ENCODE measurements at places on chromosomes 13 and 19.

DNA sequence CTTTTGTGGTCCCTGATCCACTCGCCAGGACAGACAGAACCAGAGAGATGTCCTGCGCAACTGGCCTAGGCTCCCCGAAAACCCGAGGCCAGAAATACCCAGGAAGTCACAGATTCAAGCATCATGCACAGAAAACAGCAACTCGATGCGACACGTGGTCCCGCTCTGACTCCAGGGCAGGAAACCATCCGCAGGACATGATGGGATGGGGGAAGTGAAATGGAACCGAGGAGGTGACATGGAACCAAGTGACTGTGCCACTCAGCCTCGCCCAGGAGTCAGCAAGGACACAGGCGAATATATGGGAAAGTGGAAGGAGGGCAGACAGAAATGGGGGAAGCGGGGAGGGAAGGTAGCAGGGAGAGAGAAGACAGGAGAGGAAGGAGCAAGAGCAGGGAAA is 1.1 kb downstream of the ZSCAN18 start:
- ATAC-seq = no peak

DNA sequence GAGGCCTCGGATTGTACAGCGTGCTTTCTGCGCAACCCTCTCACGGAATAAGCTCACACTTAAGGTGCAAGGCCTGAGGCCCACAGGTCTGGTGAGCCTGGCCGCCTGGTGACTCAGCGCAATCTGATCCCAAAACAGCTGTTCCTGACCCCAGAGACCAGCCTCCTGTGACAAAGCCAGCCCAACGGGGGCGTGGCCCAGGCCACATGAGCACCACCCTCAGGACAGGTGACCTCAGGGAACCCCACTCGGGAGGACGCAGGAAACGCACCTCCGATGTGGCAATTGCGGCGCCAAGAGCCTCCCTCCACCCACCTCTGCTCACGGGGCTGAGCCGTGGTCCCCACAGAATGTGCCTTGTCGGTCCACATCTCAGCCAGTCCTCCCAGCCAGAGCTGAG is 26.4 kb downstream of the GRTP1 start:
- ATAC-seq = no peak

- ATAC-seq = no peak
These were observed 256.3 kb upstream of the RFC3 start for GRCh38 chr13:33561627-33562026.

DNA sequence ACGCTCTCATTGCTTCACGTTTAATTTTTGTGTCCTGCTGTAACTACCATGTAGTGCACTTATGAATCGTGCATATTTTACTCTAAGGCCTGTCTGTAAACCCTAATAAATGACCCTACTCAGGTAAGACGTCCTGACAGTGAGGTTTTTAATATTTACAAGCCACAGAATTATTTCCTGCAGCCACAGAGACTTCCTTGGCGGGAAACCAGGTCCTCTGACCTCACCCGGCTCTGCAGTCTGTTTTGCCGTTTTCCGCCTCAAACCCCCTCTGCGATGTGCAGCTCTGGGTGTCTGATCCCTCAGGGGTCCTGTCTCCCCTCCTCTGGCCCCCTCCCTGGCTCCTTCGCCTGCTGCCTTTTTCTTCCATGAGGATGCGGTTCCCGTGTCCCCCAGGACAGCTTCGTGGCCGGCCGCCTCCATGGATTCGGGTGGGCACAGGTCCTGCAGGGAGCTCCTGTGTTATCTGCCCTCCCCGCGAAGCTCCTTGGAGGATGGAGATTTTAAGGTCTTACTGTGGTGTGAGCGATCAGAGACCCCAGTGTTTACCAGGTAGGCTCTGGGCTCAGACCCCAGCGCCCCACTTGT is 66.3 kb downstream of the MCF2L start:
- no peak for ATAC-seq

- ATAC-seq = no peak
These were observed 366.2 kb downstream of the DNAJC15 start for GRCh38 chr13:43389573-43389972.

GRCh38 chr19:30160426-30160825 is 211.8 kb upstream of the ZNF536 start:
- ATAC-seq = no peak

GRCh38 chr19:55216461-55217198 is 7.3 kb upstream of the PTPRH start:
- ATAC-seq = no peak

- ATAC-seq = peak; percentile 61
These were observed at the start of gene RASGRP4 for GRCh38 chr19:38425810-38426466. Gene RASGRP4, minus strand, starts transcription at chr19:38426219. Its CDS starts 128 bp downstream, at chr19:38426091.

DNA sequence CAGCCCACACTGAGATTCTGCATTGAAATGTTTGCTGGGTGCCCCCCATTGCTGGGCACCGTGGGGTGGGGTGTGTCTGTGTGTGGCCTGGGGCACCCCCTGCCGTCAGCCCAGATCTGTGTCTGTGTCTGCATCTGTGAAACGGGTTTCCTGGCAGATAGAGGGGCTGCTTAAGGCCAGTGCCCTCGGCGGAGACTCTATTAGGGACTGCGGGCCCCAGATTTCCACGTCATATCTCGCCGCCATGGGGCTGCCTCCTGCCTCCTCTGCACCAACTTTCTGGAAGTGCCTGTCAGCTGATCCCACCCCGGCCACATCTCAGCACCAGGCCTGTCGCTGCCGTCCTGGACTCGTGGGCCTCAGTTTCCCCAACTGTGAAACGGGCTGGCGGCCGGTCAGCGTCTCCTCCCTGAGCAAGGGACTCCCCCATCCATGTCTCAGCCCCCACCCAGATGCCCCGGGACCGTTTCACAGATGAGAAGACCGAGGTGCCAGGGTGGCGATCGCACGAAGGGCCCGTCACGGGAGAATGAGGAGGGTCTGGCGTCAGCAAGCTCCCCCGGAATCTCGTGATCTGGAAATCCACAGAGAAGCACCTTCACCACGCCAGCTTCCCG is 21.4 kb downstream of the ARID3A start:
- ATAC-seq = peak; percentile 38

DNA sequence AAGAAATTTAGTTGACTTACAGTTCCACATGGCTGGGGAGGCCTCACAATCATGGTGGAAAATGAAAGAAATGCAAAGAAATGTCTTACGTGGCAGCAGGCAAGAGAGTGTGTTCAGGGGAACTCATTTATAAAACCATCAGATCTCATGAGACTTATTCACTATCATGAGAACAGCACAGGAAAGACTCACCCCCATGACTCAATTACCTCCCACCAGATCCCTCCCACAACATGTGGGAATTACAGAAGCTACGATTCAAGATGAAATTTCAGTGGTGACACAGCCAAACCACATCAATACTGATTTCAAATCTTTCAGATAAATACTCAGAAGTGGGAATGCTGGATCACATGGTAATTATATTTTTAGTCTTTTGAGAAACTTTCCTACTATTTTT is 1357.9 kb downstream of the SLITRK5 start:
- no peak for ATAC-seq

GRCh38 chr19:10884274-10884673 is 12.9 kb downstream of the CARM1 start:
- ATAC-seq = no peak

GRCh38 chr19:4567584-4568071 is 8.1 kb upstream of the SEMA6B start:
- peak; percentile 56 for ATAC-seq

GRCh38 chr13:69389899-69390298 is 717.7 kb upstream of the ATXN8OS start:
- no peak for ATAC-seq

DNA sequence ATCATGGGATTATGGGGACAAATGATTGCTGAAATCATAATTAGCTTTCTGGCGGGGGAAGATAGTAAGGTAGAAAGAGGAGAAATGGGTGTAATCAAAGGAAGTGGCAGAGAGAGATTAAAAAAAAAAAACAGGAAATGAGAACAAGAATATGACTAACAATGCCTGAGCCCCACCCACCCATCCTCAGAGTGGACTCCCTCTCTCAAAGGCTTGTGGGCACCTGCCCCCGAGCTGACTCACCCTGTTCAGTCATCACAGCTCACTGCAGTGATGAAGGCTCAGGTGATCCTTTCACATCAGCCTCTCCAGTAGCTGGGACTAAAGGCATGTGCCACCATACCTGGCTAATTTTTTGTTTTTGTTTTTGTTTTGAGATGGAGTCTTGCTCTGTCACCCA is 26.4 kb upstream of the TPT1 start:
- peak; percentile 100 for ATAC-seq

DNA sequence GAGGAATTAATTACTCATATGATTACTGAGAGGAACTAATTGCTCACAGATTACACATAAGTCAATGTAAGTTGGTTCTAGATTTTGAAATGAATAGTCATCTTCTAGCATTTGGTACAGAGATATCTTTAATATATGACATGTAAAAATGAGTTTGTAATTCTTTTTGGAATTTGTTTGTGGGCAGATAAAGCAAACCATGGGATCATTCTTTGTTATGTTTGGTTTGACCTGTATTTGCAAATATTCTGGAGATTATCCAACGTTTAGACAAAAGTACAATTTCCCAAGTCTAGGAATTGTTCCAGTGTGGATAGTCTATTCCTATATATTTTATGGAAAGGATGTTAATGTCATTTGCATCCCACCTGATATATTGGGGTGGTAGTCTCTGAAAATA is 309.6 kb upstream of the EDNRB start:
- no peak for ATAC-seq

- no peak for ATAC-seq
These were observed 31.4 kb upstream of the GGACT start for GRCh38 chr13:100619940-100620339.

GRCh38 chr13:44416301-44416700 is 42.7 kb downstream of the SERP2 start:
- no peak for ATAC-seq

GRCh38 chr19:52809801-52810200 is 11.6 kb downstream of the ZNF28 start:
- peak; percentile 41 for ATAC-seq

DNA sequence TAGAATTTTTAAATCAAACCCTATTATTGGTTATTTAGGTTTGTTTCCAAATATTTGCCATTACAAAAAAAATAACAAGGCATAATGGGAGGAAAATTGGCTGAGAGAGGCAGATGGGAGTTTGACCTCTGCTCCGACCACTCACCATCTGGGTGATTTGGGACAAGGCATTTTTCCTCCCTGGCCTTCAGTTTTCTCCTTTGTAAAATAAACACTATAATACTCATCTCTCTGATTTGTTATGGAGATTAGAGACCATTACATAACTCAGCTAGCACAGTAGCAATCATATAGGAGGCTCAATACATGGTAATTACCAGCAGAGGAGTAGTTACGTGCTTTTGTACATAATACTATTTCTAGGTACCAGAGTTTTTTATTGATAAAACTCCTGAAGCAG is 70.2 kb upstream of the STK24 start:
- ATAC-seq = no peak

DNA sequence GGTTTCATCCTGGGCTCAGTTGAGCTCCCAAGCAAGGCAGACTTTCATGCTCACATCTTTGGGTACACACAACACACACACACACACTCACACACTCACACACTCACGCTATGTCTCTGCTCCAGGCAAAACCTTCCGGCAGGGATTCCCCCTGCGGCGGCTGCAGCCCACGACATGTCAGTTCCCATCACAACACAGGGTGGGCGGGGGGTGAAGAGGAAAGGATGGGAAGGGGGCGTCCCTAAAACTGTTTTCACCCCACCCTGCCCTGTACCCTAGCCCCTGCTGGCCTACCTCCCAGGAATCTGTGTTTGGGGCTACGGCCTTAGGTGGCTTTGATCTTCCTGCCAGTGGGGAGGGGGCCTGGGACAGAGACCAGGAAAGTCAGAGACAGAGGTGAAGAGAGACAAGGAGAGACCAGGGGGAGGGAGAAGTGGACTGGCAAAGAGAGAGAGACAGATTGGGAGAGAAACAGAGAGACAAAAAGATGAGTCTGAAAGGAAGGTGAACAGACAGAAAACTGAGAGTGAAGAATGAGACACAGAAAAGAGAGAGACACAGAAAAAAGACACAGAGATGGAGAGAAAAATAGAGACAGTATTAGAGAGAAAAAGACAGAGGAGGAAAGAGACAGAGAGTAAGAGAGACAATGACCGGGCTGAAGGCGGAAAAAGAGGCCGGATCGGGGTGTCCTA is 3.9 kb downstream of the LRFN1 start:
- no peak for ATAC-seq

GRCh38 chr13:23020246-23020843 is 160.4 kb upstream of the SGCG start:
- peak; percentile 76 for ATAC-seq

GRCh38 chr19:41249707-41250423 is 14.3 kb upstream of the HNRNPUL1 start:
- no peak for ATAC-seq

- no peak for ATAC-seq
These were observed 6.9 kb upstream of the RETN start for GRCh38 chr19:7661744-7662538.

GRCh38 chr13:46317120-46317519 is 69.9 kb downstream of the RUBCNL start:
- ATAC-seq = no peak

GRCh38 chr19:18542941-18543813 is at the start of gene FKBP8:
Gene FKBP8, minus strand, starts transcription at chr19:18543573. Its CDS starts 1,603 bp downstream, at chr19:18541970.
- ATAC-seq = peak; percentile 97

DNA sequence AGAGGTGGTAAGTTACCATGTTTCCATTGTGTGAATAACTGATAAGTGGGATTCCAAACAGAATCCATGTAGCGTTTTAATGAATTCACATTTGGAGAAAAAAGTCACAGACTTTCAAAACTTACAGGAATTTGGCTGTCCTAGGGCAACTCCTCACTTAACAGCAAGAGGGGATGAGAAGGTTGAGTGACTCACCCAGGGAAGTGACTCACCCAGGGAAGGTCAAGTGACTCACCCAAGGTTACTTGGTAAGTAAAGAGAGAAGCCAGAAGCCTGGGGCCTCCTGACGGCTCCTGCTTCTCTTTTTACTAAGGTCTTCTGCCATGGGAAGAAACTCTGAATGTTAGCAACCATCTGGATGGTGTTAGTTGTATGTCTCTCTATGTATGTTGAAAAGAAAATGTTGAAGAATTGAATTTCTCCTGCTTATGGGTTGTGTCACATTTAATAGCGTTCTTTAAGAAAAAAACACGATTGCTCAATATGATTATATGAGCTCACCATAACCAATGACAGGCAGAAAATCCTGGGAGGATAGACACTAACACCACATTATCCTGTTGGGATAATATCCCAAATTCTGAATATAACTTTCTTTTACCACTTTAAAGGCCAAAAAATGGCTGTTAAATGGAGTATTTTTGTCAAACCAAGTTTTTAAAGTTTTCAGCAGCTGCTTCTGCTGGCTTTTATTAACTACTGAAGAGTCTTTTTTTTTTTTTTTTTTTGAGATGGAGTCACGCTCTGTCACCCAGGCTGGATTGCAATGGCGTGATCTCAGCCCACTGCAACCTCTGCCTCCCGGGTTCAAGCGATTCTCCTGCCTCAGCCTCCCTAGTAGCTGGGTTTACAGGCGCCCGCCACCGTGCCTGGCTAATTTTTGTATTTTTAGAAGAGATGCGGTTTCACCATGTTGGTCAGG is 195.6 kb downstream of the GGACT start:
- ATAC-seq = peak; percentile 83

- ATAC-seq = no peak
These were observed 14.8 kb upstream of the PROZ start for GRCh38 chr13:113143466-113144254.

- no peak for ATAC-seq
These were observed 31.5 kb downstream of the COL4A2 start for GRCh38 chr13:110338441-110339101.

Measured in stimulated activated memory B cell treated with anti-CD40 and anti-IgM and Interleukin-4, amounts not matched to agents 10 μg/mL and 1 μg/mL and 100 μg/mL, for 72 hours (primary cell).